ENCODE measurements at places on chromosomes 16 and 17.

- no peak for DNase-seq
Measured at GRCh38 chr16:54890381-54890780, 40.3 kb upstream of the IRX5 start.

DNA sequence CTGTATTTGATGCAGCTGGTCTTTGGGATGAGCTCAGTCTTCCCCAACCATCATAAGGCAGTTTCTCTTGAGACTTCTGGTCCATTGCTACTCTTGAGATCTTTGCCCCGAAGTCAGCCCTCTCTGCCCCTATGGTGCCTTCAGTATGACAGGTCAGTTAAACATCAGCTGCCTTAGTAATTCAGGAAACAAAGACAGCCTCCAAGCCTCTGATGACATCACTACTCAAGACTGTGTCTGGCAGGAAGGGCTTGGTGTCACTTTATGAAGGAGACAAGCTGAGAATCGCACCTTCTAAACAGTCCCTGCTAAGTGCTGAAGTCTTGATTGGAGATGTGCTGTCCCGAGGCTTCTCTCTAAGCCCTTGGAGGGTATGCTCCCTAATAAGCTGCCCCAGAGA lies 104.9 kb upstream of the TBX2 start:
- no peak for DNase-seq

DNA sequence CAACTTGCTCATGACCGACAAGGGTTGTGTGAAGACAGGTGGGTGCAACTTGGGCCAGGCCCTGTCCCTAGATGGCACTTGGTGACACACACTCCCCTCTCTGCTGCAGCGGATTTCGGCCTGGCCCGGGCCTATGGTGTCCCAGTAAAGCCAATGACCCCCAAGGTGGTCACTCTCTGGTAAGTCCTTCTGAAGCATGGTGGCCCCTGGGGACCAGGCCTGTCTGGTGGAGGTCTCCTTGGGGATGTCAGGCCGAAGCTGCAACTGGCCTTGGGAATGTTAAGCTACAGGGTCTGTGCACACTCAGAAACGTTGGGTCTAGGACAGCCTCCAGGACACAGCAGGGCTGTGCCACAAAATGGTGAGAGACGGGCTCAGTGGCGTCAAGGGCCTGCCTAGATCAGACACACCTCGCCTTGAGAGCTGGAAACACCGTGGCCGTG lies 6.8 kb downstream of the CDK10 start:
- no peak for DNase-seq

GRCh38 chr17:81374890-81375289 lies 20.4 kb upstream of the BAHCC1 start:
- DNase-seq = no peak

DNA sequence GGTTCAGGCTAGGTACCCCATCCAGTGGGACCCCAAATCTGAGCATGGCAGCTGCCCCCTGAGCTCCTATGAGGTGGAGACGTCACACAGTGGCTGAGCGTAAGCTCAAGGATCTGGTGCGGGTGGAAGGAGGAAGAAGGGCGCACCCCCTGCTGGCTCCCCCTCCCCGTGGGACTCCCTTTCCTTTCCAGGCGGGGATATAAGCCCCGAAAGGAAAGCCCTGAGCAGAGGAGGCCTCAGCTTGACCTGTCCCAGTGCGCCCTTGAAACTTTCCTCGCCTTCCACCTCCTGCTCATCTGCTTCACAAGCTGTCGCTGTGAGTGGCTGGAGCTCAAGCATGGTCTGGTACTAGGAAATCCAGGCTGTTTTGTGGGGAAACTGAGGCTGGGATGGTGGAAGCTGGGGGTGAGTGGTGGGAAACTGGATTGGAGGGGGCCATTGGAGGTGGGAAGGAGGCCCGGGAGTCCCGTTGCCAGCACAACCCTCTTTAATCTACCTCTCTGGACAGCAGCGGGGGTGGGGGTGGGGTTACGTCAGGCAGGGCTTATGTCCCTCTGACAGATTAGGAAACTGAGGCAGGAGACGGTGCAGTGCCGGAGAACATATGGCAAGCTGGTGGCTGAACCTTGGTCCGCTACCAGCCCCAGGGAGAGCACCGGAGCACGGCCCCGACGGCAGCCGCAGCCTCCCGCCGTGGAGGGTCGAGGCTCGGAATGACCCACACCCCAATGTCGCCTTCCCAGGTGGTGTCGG lies 92.3 kb upstream of the TMEM97 start:
- no peak for DNase-seq

DNA sequence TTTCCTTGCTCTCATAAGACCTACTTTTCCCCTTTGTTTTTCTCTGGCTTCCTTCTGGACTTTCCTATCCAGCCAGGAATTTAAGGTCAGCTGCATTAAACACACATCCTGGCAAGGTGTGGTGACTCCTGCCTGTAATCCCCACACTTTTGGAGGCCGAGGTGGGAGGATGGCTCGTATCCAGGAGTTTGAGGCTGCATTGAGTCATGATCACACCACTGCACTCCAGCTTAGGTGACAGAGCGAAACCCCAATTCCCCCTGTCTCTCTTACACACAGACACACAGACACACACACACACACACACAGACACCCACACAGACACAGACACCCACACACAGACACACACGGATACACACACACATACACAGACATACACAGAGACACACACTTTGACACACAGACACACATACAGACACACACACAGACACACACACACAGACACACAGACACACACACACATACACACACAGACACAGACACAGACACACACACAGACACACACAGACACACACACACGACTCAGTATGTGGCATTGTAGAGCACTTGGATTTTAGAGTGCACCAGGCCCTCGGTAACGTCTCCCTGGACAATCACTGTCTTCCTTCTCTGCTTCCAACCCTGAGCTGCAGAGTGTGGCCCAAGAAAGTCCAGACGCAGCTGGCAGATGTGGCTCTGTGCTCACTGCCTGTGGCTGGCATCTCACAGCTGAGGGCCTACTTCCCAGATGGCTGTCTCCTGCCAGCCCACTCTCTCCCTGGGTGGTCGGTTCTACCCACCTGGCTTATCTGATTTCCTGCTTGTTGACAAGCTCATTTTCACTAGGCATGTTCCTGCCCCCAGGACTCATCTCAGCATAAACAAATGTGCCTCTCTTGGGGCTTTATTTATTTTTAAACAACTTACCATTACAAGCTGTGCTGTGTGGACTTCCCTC lies 39.0 kb downstream of the NLRP1 start:
- DNase-seq = no peak

Measured in stimulated activated CD8-positive, alpha-beta memory T cell treated with anti-CD3 and anti-CD28 coated beads, Interleukin-4, amount 100 ng/mL, for 4 hours (primary cell).